Muscle of back (tissue), 13 donors: ENCODE measurements at places on chromosomes 3 and 15. TPM values are rescaled to one million over a fixed set of nuclear protein-coding genes. Genes with fewer than 3 reads are reported as not detected.

Gene SCN11A
- polyA plus RNA-seq = 4.1 TPM

Gene HRG
- polyA plus RNA-seq = not detected

Gene EPHB3
- polyA plus RNA-seq = 26.8 TPM

Gene RTP3
- polyA plus RNA-seq = not detected

Gene ACSBG1
- 0.61 TPM for polyA plus RNA-seq

Gene LTF
- polyA plus RNA-seq = 1.7 TPM

Gene BSN
- 1.2 TPM for polyA plus RNA-seq

Gene SEC22A
- polyA plus RNA-seq = 15.8 TPM

Gene USP13
- polyA plus RNA-seq = 37.6 TPM

Gene ADGRG7
- polyA plus RNA-seq = not detected

Gene H1-8
- polyA plus RNA-seq = not detected

Gene DTX3L
- 9.1 TPM for polyA plus RNA-seq

Gene ARNT2
- polyA plus RNA-seq = 10.0 TPM

Gene HCLS1
- polyA plus RNA-seq = 6.6 TPM

Gene CCDC33
- polyA plus RNA-seq = not detected

Gene CCR9
- polyA plus RNA-seq = not detected

Gene ITPKA
- polyA plus RNA-seq = 0.53 TPM

Gene GOLGA8T
- polyA plus RNA-seq = not detected

Gene MITF
- 4.3 TPM for polyA plus RNA-seq

Gene ZNF660
- 4.1 TPM for polyA plus RNA-seq

Gene CCDC54
- 3.7 TPM for polyA plus RNA-seq

Gene EMC7
- polyA plus RNA-seq = 43.8 TPM

Gene CLEC3B
- polyA plus RNA-seq = 91.9 TPM
